ENCODE measurements at places on chromosomes 4 and X.
A peak's percentile ranks its signal among the peaks of the same experiment; 100 is the strongest.

- DNase-seq = no peak
Measured at GRCh38 chr4:16757080-16757521, 141.3 kb downstream of the LDB2 start.

- DNase-seq = no peak
Measured at GRCh38 chr4:108301545-108302251, 133.0 kb upstream of the LEF1 start.

- no peak for DNase-seq
Measured at GRCh38 chr4:2662598-2662997, 93.5 kb downstream of the TNIP2 start.

- DNase-seq = no peak
Measured at GRCh38 chr4:136992032-136992431, 540.3 kb downstream of the PCDH18 start.

DNA sequence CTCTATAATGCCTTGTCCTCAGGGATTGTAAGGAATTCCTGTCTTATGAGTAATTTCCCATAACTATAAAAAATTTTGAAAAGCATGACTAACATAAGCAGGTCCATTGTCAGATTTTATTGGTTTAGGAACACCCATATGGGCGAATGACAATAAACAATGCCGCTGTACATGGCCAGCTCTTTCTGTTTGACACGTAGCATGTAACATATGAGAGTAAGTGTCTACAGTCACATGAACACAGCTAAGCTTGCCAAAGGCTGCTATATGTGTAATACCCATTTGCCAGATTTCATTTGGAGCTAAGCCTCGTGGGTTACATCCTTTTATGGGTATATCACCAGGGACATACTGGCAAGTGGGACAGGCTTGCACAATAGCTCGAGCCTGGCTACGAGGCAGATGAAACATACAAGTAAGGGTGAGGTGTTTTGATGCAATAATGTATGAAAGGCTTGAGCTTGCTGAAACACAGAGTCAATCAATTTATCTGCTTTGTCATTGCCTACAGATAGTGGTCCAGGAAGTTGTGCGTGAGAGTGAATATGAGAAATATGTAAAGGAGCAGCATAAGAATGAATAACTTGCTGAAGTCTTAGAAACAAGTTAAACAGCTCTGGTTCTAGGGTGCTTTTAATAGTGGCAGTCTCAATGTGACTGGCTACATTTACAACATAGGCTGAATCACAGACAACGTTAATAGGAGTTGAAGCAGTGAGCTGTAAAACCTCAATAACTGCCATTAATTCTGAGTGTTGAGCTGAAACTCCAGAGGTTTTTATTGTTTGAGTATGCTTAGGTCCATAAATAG lies 67.4 kb upstream of the UGT2B10 start:
- no peak for DNase-seq

DNA sequence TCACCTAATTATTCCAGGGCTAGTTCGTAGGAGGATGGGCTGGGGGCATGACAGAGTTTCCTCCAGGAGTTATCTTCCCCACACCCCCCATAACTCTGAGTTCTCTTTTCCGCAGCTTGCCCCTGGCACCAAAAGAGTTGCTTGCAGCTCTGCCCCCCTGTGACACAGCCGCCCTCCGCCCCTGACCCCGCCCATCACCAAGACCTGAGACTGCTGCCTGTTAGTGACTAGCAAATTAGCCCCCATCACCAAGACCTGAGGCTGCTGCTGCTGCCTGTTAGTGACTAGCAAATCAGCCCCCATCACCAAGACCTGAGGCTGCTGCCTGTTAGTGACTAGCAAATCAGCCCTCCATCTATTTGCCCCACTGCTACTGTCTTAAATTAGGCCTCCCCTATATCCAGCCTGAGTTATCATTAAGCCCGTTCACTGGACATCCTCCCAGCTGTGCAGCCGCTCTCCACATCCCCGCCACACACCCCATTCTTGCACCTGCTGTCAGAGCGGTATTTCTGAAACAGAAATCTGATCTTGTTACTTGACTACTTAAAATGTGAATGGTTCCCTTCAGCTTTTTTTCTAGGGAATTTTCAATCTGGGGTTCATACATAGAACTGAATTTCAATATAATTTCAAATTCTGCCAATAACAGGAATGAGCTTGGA lies 1.5 kb upstream of the PAPSS1 start:
- peak; percentile 49 for DNase-seq

- no peak for DNase-seq
Measured at GRCh38 chr4:73922317-73922716, 53.1 kb downstream of the CXCL1 start.

- no peak for DNase-seq
Measured at GRCh38 chr4:133597251-133597650, 448.2 kb downstream of the PCDH10 start.

- DNase-seq = no peak
Measured at GRCh38 chr4:73485596-73485995, 4.1 kb downstream of the AFM start.

DNA sequence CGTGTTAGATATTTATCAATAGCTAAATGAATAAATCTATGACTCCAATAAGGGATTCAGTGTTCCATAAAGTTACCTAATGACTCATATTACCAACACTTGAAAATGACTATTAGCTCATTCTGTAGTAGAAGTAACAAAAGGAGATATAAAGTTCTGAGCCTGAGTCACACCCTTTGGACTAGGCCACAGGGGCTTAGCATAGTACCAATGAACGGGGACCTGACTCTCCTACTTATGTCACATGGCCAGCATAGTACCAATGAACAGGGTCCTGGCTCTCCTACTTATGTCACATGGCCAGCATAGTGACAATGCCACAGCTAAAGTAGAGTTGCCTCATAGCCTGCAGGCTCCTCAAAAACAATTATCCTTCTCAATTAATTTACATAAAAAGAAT lies 43.7 kb downstream of the MAGEB16 start:
- DNase-seq = no peak

DNA sequence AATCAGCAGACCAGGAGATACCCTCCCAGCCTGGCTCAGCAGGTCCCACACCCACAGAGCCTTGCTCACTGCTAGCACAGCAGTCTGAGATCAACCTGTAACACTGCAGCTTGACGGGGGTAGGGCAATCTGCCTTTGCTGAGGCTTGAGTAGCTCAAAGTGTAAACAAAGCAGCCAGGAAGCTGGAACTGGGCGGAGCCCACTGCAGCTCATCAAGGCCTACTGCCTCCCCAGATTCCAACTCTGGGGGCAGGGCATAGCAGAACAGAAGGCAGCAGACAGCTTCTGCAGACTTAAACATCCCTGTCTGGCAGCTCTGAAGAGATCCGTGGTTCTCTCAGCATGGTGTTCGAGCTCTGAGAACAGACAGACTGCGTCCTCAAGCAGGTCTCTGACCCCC lies 15.1 kb upstream of the GABRA2 start:
- DNase-seq = no peak

GRCh38 chr4:167715176-167715575 lies 377.2 kb upstream of the ANXA10 start:
- no peak for DNase-seq

DNA sequence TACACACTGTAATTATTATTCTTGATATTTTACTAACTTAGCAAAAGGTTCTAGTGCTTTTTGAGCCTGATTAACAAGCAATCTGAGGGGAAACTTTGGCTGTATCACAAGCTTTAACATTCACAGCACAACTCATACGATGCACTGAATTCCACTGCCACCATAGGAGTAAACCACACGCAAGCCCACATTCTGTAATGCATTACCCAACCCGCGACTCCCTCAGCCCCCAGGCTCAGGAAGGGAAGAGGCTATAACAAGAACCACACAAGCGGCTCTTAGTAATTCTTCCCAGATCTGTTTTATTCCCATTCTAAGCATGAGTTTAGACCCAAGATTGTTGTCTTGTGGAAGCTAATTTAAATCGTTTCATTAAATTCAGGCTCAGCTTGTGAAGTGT lies 138.5 kb upstream of the TBL1X start:
- DNase-seq = no peak

DNA sequence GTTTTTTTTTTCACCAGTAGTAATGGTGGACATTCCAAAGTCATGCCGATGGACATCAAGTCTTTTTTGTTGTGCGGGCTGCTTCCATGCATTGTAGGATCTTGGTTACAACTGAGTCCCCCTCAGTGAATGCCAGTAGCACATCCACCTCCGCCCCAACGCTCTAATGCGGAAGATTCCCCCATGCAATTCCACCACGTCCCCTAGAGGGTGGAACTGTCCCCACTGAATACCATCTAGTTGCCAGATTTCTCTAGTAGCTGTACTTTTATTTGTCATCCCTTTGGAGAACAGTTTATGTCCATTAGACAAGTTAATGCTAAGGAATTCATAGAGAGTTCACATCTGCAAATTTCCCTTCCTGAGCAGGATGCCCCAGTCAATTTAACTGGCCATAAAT lies 6.7 kb downstream of the SHISA3 start:
- no peak for DNase-seq

DNA sequence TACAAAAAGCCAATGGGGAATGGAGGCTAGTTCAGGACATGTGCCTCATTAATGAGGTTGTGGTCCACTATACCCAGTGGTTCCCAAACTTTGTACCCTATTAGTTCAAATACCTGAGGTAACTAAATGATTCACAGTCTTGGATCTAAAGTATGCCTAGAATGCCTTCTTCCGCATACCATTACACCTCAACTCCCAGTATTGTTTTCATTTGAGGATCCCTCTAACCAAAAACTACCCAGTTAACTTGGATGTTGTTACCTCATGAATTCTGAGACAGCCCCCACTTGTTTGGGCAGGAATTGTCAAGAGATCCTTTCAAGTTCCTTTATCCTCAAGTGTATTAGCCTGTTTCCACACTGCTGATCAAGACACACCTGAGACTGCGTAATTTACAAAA lies 439.2 kb downstream of the PCDH10 start:
- DNase-seq = no peak

DNA sequence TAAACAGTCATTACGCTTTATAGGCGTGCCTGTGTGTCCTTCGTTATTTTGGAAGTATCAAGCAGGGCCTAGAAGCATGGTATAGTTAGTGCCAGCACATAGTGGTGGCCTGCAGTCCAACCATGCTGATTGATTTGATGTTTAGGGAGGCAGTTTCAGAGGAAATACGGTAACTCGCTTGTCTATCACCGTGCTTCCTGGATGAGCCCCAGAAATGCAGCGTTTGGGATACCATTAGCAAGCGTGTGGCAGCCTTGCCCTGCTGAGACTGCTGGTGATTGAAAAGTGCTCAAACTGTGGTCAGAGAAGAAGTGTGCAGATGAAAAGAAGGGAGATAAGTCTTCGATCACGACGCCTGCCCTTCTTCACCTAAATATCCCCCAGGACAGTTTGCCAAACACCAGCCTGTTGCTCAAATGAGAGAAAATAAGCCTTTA lies 158.4 kb downstream of the CHIC2 start:
- no peak for DNase-seq

DNA sequence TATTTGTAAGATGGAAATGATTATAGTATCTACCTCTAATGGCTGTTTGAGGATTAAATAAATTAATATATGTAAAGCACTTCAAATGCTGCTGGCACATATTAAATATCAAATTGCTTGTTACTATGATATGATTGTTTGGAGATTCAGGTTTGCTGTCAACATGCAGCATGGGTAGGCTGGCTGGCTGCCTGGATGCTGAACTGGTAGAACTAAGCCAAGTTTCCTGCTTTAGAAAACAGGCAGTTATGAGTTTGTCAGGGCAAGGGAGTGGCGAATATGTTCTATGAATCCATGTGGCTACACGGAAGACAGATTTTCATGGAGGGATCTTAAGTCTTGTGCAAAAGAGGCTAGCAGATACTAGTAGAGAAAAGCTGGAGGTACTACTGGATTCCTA lies 239.6 kb downstream of the GBA3 start:
- DNase-seq = no peak

- DNase-seq = no peak
Measured at GRCh38 chr4:11348449-11349088, 80.1 kb downstream of the HS3ST1 start.

DNA sequence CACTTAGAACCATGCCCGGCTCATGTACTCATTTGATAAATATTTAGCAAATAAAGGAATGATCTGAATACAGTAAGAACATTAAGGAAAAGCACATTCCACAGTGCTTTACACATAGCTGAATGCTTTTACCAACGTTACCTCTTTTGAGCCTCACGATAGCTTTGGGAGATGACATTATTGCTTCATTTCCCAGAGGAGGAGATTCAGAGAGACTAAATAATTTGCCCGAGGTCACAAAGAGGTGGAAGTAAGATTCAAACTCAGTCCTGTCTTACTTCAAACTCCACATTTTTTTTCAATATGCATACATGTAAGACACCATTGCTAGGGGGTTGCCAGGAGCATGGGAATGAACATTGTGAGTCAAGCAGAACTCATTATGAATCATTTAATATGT lies 538.5 kb downstream of the BCOR start:
- no peak for DNase-seq

GRCh38 chr4:10949039-10949733 lies 264.6 kb upstream of the CLNK start:
- DNase-seq = no peak

DNA sequence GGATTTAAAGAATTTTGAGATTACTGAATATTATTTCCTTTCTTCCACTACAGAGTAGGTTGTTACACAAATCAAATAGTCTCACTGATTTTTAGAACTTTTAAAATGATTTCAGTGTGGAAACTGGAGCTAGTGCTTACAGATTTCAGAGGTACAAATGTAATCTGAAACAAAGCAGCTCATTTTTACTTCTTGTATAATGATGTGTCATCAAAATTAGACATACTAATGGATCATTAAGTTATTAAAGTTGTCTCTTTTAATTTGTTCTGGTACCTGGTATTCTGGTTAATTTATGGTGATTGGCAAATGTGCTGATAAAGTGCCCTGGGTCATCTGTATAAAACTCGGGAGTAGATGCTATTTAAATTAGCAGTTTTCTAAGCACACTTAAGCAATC lies 1528.3 kb downstream of the RPA4 start:
- DNase-seq = no peak

- DNase-seq = no peak
Measured at GRCh38 chr4:26000274-26000950, 86.4 kb downstream of the SMIM20 start.

- no peak for DNase-seq
Measured at GRCh38 chr4:22787753-22788375, 95.1 kb downstream of the GBA3 start.

- DNase-seq = no peak
Measured at GRCh38 chrX:110796407-110796697, 735 bp upstream of the CHRDL1 start.

DNA sequence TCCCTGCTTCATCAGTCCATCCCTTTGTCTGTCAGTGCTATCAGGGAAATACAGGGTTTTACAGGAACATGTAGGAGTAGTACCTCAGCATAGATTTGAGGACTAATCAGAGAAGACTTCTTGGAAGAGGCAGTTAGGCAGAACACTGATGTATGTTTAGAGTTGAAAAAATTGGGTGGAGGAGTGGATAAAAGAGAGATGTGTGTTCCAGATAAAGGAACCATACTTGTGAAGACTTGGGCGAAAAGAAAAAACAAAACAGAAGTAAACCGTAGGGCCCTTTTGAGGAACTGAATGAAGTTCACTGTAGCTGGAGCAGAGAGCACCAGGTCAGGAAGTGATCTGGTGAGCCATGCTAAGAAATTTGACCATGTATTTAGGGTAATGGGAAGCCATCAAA lies 32.3 kb downstream of the AFF1 start:
- no peak for DNase-seq

- no peak for DNase-seq
Measured at GRCh38 chrX:7263330-7263729, 115.4 kb upstream of the PUDP start.
